ENCODE measurements at places on chromosomes 6 and 20. TPM values are rescaled to one million over a fixed set of nuclear protein-coding genes. Genes with fewer than 3 reads are reported as not detected.

CDSN gene
- polyA plus RNA-seq, result not detected

SYCP2L gene
- 9.4 TPM for polyA plus RNA-seq

LY6G6D gene
- polyA plus RNA-seq, result not detected

THBS2 gene
- 1.0 TPM for polyA plus RNA-seq

NFKBIL1 gene
- polyA plus RNA-seq, result 88.7 TPM
